Neural progenitor cell (in vitro differentiated cells): ENCODE measurements at places on chromosomes 2 and 18. TPM values are rescaled to one million over a fixed set of nuclear protein-coding genes. Genes with fewer than 3 reads are reported as not detected.
A peak's percentile ranks its signal among the peaks of the same experiment; 100 is the strongest.

GRCh38 chr2:1707771-1708418 lies 36.4 kb downstream of the PXDN start:
- peak; percentile 92 for DNase-seq
- H3K4me3 ChIP-seq = peak overlapping the region; percentile 26
- peaks cover 37% of the 10 kb centered on the region for H3K4me1 ChIP-seq
- H3K36me3 ChIP-seq = no peaks in the 10 kb centered on the region
- no peak overlapping the region for H3K27ac ChIP-seq

- no peak overlapping the region for H3K4me3 ChIP-seq
- no peaks in the 10 kb centered on the region for H3K27me3 ChIP-seq
- no peak for DNase-seq
These were observed 12.6 kb downstream of the CAPN10 start for GRCh38 chr2:240599141-240599583.

- no peak overlapping the region for H3K27ac ChIP-seq
- H3K27me3 ChIP-seq = peaks cover 28% of the 10 kb centered on the region
- no peak overlapping the region for H3K4me3 ChIP-seq
- H3K4me1 ChIP-seq = no peaks in the 10 kb centered on the region
These were observed 7.2 kb upstream of the ALKAL2 start for GRCh38 chr2:295090-295489.

DNA sequence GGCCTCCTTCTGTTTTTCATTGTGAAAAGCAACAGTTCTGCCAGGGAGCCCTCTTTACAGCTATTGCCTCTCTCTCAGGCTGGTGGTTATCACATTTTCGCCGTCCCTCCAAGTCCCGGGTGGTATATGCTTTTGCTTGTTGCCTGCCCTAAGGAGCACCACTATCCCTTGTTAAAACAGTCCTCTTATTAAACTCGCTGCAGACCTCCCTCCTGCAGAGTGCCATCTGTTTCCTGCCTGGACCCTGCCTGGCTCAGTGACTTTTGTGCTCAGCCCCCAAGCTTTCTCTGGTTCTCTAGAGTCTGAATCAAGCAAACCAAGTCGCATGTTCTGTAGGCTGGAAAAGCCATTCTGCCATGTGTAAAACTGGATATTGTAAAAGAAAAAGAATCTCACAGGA lies 72.1 kb upstream of the FHL2 start:
- peaks cover 3% of the 10 kb centered on the region for H3K4me1 ChIP-seq
- H3K27ac ChIP-seq = no peak overlapping the region
- no peaks in the 10 kb centered on the region for H3K36me3 ChIP-seq
- H3K4me3 ChIP-seq = no peak overlapping the region
- H3K27me3 ChIP-seq = no peaks in the 10 kb centered on the region
- DNase-seq = no peak

Gene IGFBP5
- 150 and 249 TPM in 2 replicates for total RNA-seq

GRCh38 chr2:70927138-70927537 lies 8.6 kb upstream of the ATP6V1B1 start:
- no peak overlapping the region for H3K27ac ChIP-seq
- H3K4me3 ChIP-seq = no peak overlapping the region
- H3K36me3 ChIP-seq = no peaks in the 10 kb centered on the region
- no peak for DNase-seq

Gene CSRNP3
- 14.7 and 16.9 TPM in 2 replicates for total RNA-seq

Gene ACMSD
- total RNA-seq = not detected in 2 replicates

GRCh38 chr18:46042571-46043123 lies 29.4 kb downstream of the PSTPIP2 start:
- H3K27me3 ChIP-seq = no peaks in the 10 kb centered on the region
- H3K4me3 ChIP-seq = no peak overlapping the region
- H3K4me1 ChIP-seq = no peaks in the 10 kb centered on the region
- no peaks in the 10 kb centered on the region for H3K36me3 ChIP-seq
- H3K27ac ChIP-seq = no peak overlapping the region
